ENCODE measurements at places on chromosomes 4 and X.

DNA sequence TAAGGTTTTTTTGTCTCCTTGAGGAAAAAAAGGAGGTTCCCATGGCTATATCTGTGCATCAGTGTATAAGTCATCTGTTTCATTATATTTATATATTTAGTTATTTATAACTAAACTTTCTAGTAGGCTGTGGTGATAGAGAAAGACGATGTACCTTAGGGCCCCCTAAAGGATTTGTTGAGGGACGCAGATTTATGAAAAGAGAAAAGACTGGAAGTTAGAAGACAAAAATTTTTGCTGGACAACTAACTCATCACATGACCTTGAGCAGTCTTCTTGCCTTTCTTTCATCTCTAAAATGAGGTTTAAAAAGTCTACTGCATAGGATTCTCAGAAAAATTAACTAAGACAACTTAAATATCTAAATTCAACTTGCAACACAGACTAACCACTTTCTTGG lies 6.1 kb downstream of the GASK1B start:
- DNase-seq: no peak

DNA sequence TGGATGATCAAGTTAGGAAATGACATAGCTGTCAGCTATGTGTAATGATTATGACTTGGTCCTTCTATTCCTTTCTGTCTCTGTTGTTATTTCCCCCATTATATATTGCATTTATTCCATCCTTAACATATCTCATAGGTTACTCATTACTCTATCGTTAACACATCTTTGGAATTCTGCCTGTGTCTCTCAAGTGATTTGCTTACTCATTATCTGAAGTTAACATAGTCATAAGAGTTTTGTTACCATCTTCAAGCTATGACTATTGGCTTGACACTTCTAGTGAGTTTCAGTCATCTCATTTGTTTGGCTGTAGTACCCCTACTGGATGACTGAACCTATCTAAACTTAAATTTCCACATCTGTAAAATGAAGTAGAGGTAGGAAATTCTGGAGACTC lies 286.1 kb upstream of the PPP1R2C start:
- no peak for DNase-seq

GRCh38 chr4:82975792-82976191 lies 34.8 kb downstream of the LIN54 start:
- no peak for DNase-seq

DNA sequence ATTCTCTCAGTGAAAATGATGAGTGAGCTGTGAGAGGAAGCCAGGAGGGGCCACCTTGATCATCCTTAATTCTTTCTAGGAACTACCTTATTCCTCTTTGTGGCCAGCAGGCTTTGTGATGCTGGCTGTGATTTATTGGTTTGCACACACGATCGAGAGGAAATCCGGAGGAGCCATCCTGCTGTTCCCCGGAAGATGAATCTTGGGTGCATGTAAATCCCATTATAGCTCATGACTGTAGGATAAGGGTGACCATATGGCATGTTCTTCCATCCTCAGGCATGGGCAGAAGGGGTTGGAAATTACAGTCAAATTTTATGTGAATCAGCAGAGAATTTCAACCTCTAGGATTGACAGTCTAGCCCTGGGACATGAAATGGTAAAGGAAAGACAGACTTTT lies 254.5 kb downstream of the UNC5C start:
- no peak for DNase-seq

DNA sequence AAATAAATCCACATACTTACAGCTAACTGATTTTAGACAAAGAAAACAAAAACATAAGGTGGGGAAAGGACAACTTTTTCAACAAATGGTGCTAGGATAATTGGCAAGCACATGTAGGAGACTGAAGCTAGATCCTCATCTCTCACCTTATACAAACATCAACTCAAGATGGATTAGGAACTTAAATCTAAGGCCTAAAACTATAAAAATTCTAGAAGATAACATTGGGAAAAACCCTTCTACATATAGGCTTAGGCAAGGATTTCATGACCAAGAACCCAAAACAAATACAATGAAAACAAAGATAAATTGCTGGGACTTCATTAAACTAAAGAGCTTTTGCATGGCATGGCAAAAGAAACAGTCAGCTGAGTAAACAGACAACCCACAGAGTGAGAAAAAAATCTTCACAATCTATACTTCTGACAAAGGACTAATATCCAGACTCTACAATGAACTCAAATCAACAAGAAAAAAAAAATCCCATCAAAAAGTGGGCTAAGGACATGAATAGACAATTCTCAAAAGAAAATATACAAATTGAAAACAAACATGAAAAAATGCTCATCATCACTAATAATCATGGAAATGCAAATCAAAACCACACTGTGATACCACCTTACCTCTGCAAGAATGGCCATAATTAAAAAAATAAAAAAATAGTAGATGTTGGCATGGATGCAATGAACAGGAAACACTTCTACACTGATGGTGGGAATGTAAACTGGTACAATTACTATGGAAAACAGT lies 14.1 kb upstream of the AFP start:
- no peak for DNase-seq

DNA sequence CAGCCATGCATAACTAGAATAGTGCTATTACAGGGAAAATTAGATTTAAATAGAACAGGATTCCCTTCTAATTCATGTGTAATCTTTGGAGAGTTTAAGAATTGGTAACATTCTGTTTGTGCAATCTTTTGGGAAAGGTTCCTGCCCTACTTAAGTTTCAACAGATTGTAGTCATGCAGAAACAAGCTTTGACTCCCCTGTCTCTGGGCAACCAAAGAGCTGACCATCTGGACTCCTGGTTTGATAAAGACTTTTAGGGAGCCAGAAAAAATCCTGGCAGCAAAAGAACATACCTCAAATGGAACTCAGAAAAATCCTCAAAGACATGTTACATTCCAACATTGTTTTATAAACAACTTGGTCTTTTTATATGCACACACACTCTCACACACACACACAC lies 191.1 kb upstream of the NEIL3 start:
- no peak for DNase-seq
